ENCODE measurements at places on chromosomes 1 and 21.

DNA sequence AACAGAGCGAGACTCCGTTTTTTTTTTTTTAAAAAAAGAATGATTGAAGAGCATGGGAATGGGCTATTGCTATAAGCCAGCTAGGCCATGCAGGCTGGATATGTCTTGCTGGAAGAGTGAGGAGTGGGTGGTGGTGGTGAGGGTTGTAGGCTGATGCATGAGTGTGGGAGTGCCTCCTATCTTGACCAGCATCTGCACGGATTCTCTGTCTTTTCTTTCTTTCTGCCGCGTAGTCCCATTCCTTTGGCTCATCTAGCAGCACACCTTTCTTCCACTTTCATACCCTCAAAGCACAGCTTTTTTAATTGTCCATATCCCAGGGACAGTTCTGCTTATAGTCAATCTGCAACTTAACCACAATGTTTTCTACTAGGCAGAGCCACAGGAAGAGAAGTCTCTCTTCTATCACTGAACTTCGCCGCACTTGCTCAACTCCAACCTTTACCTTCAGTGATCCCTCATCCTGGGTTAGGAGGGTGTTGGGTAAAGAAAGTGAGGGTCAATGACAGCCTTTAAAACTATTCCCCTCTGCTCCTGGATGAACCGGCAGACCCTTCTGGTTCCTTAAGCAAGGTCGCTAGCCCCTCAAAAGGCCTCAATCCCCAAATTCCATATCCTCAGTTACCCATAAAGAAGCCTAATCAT lies 15.2 kb downstream of the ADCY10 start:
- no peak for DNase-seq

DNA sequence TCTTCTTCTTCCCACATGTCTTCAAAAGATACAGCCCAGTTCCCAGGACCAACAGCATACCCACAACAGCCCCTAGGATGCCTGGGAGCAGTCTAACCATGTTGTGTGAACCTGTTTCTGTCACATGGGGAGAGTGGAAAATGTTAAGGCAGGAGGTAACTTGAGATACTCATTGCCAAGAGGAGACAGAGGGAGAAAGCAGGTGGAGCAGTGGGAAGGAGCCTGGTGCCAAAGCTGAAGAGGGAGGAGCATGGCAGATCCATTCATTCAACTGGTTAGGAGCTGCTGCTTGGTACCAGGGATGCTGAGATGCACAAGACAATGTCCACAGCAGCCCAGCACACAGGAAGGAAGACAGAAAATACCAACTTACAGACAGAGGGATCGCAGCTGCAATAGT lies 149.8 kb upstream of the ETV3 start:
- DNase-seq, result no peak

- no peak for DNase-seq
Measured at GRCh38 chr1:11980676-11980972, 380 bp downstream of the MFN2 start.

DNA sequence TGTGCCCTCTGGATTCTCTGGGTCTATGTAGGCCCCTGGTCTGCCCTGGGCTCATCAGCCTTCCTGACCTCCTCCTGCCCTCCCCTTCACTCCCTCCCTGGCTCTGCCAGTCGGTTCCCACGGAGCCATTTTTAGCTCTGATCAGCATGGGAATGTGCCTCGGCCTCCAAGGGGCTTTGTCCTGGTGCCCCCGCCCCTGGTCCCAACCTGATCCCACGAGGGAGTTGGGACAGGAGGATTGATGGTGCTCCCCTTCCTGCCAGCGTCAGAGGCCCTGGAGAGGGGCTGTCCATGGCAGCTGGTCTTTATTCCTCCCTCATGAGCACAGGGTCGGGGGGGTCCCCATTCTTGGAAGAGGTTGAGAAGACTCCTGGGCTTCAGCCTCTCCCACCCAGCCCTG lies 24.9 kb downstream of the ETNK2 start:
- DNase-seq, result no peak

- DNase-seq, result no peak
Measured at GRCh38 chr1:160488347-160489058, 34.6 kb downstream of the SLAMF6 start.

DNA sequence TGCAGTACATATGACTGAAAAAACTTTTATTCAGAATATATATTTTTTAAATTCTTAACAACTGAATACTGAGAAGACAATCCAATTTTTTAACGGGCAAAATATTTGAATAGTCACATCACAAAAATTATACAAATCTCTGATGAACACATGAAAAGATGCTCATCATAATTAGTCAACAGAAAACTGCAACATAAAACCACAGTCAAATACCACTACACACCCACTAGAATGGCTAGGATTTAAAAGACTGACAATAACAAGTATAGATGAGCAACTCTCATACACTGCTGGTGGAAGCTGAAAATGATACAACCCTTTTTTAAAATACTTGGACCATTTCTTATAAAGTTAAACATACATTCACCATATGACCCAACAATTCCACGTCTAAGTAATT lies 87.7 kb upstream of the TNFSF4 start:
- no peak for DNase-seq

- DNase-seq, result no peak
Measured at GRCh38 chr1:8155528-8156186, 129.5 kb upstream of the ERRFI1 start.

- DNase-seq, result no peak
Measured at GRCh38 chr1:180603223-180603849, 28.5 kb upstream of the XPR1 start.

GRCh38 chr1:23562137-23562876 lies 3.0 kb upstream of the ID3 start:
- DNase-seq, result no peak

DNA sequence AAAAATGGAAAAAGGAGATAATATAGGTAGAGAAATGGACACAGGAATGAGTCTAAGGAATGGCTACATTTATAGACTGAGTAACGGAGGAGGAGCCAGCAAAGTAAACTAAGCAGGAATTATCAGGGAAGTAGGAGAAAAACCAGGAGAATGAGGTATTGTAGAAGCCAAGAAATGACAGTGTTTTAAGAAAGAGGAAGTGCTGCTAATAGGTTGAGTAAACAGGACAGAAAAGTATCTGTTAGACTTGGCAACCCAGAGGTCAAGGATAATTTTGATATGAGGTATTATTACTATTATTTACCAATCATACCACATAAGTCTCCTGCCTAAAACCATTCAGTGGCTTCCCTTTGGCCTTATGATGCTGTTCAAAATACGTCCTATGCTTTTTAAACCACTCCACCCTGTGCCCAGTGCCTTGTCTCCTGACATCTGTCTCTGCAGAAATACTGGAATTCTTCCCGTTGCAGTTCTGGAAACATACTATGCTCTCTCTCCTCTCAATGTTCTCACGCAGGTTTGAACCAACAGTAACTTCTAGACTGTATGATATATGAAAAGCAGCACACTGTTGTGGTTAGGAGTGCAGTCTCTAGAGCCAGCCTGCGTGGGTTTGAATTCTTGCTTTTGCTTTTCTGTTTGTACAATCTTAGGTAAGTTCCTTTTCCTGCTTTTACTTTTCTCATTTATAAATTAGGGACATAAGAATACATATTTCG lies 24.6 kb upstream of the NEK7 start:
- DNase-seq, result no peak

DNA sequence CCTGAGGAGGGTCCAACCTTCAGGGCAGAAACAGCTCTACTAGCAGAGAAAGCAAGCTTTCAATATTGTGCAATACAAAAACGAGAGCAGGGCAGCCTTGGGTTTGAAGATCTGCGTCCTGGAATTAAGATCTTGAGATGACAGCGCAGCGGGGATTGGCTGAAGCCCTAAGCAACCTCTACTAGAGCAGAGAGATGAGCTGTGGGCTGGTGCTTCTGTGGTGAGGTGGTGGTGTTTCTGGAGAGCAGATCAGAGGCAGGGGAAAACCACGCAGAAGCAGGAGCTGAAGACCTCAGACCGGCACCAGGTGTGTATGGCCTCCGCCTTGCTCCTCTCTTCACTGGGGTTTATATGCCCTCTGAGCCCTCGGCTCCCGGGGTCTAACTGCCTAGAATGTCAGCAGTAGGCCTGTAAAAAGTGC lies 12.5 kb downstream of the TRAF3IP3 start:
- no peak for DNase-seq

- no peak for DNase-seq
Measured at GRCh38 chr21:34522284-34522683, 10.3 kb upstream of the KCNE1 start.

DNA sequence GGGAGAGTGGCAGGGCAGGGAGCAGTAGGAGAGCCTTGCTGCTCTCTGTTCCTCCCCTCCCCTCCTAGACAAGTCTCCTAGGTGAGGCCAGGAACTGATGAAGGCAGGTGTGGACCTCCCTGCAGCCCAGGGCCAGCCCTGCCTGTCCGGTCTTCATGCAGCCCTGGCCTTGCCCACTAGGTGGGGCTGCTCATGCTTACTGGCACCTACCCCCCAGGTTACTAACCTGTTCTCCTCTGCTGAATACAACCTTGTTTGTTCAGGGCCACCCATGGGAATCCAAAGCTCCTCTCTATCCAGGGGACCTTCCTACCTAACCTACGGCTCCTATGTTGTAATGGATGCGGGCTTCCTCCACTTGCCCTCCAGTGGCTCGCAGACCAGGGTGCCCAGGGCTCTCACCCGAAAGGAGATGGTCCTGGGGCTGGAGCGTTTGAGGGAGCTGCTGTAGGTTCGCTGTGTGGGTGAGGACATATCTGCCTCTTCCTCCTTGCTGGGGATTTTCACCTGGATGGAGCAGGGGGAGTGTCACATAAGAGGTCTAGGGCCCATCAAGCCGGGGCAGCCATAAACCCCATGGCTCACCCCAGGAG lies 7.9 kb upstream of the TNNT2 start:
- DNase-seq, result peak; percentile 47

DNA sequence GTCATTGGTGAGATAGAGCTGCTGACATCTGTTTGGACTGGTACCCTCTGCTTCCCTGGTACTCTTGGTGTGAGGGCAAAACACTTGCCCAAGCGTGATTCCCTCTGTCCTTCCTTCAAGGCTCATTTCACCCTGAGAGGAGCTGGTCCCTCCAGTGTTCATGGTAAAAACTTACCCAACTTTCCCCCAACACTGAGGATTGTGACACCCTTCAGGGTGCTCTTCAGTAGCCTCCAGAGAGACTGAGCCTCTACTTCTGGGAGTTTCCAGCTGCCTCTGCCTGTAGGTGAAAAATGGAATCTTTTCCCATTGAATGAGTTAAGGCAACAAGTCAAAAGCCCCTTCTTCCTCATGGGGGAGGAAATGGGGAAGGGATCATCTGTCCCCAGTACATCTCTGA lies 9.6 kb downstream of the CCDC190 start:
- no peak for DNase-seq

GRCh38 chr1:26784023-26784871 lies 3.5 kb upstream of the PIGV start:
- DNase-seq, result peak; percentile 89

DNA sequence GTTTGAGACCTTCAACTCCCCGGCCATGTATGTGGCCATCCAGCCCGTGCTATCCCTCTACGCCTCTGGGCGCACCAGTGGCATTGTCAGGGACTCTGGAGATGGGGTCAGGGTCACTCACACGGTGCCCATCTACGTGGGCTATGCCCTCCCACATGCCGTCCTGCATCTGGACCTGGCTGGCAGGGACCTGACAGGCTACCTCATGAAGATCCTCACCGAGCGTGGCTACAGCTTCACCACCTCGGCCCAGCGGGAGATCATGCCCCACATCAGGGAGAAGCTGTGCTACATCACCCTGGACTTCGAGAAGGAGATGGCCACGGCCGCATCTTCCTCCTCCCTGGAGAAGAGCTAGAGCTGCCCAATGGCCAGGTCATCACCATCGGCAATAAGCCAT lies 36.5 kb upstream of the ZP4 start:
- no peak for DNase-seq

GRCh38 chr1:12177156-12177998 lies 10.6 kb downstream of the TNFRSF1B start:
- no peak for DNase-seq

DNA sequence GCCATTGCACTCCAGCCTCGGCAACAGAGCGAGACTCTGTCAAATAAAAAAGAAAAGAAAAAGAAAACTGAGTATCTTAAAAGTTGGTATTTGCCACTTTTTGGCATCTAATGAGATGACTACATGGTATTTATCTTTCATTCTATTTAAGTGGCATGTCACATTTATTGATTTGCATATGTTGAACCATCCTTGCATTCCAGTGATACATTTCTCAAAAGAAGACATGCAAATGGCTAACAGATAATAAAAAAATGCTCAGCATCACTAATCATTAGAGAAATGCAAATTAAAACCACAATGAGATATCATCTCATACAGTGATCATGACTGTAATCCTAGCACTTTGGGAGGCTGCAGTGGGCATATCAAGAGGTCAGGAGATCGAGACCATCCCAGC lies 28.1 kb downstream of the SFPQ start:
- DNase-seq, result peak; percentile 46

DNA sequence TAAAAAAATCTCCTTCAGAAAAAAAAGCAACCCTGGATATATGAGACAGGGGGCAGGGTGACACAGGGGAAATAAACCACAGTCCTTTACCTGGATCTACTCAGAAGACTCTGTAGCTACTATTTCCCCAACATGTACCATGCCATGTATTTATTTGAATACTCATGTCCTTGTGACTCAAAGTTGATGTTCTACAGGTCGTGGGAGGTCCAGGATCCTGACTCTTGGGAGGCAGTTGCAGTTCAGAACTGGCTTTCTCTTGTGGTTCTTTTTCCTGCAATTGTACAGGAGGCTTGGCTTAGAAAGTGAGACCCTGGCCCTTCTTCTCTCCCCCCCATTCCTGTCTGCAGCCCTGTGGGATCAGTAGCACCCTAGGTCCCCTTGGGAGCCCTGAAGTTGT lies 5.8 kb upstream of the IL24 start:
- DNase-seq, result no peak

- no peak for DNase-seq
Measured at GRCh38 chr1:29719253-29719652, 482.9 kb downstream of the PTPRU start.

- DNase-seq, result peak; percentile 43
Measured at GRCh38 chr1:159009704-159010361, at the start of gene IFI16. IFI16 (plus strand) TSS chr1:159009907; CDS start chr1:159014681, 4,774 bp downstream.

DNA sequence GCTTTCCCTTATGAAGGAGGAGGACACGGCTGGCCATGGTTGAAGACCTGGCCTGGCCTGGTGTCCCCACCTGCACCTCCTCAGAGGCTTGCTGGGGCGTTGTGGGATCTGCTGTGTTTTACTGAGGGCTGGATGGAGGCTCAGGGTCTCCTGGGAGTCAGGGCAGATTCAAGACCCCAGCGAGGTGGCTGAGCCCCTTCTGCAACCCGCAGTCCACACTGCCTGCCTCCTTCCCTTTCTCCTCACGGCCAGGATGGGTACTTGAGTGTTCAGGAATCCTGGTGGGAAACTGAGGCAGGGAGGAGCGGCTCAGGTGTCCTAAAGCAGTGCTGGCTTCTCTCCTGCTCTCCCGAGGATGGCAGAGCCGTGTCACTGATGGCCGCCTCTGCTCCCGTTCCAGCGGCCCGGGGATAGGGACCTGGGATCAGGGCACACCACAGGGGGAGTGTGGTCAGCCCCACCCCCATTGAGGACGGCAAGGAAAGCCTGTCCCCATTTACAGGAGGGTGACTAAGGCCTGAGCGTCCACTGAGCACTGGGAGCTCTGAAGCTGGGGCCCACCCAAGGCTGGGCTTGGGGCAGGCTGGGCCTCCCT lies 47.5 kb downstream of the TRPM2 start:
- DNase-seq, result no peak

GRCh38 chr1:117346206-117346928 lies 20.9 kb upstream of the MAN1A2 start:
- no peak for DNase-seq

- no peak for DNase-seq
Measured at GRCh38 chr1:31798433-31799195, 17.2 kb downstream of the SPOCD1 start.

GRCh38 chr21:41877901-41878830 lies 978 bp downstream of the PRDM15 start:
- DNase-seq, result peak; percentile 52
